GM04504 (cell line): ENCODE measurements at places on chromosomes 7 and 10.

DNA sequence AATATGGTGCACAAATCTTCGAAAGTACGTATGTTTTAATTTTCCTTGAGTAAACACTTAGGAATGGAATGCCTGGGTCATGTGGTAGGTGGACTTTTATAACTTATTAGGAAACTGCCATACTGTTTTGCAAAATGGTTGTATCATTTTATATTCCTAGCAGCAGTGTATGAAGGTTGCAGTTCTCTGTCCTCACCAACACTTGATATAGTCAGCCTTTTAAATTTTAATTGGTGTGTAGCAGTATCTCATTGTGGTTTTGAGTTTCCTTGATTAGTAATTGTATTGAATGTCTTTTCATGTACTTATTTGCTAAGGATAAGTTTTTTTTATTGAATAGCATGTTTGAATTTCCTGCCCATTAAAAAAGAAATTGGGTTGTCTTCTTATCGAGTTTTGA, 926 bp upstream of the PCBD1 start:
- DNase-seq, result no peak

GRCh38 chr7:150974468-150975391, 3.4 kb downstream of the KCNH2 start:
- peak; percentile 1 for DNase-seq

DNA sequence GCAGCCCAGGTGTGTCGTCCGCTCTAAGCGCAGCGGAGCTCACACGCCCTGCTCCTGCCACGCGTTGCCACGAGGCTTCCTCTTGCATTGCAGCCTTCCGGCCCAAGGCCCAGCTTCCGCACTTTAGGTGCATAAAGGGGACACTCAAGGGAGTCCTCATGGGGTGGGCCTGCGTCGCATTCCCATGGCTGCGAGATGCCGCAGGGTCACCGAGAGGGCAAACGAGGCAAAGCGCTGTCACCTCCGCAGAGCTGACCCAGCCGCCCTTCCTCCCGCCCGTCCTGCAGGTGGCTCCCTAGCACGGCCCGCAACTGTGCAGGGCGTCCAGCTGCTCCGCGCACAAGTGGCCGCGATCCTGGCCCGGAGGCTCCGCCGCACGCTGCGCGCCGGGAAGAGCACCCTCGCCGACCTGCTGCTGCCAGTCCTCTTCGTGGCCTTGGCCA, 283.5 kb downstream of the ABCA13 start:
- DNase-seq, result no peak

DNA sequence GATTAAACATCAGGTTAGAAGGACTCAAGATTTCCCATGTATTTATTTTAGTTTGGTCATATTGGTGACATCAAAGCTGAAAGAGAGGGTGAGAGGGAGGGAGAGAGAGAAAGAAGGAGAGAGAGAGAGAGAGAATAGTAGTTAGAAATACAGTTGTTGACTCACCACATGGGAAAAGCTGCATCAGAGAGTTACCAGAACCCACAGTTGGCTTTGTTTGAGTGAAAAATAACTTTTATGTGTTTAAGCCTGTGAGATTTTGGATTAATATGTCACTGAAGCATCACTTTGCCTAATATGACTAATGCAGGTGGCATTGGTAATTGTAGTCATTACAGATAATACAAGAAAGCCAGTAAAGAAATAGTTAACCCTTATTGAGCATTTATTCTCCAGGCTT, 303.9 kb downstream of the REEP3 start:
- DNase-seq, result peak; percentile 3
